CD14-positive monocyte (primary cell): ENCODE measurements at places on chromosomes 1 and 21.
A peak's percentile ranks its signal among the peaks of the same experiment; 100 is the strongest.

- DNase-seq: no peak
These were observed 7.7 kb downstream of the PCP4L1 start for GRCh38 chr1:161266202-161266601.

DNA sequence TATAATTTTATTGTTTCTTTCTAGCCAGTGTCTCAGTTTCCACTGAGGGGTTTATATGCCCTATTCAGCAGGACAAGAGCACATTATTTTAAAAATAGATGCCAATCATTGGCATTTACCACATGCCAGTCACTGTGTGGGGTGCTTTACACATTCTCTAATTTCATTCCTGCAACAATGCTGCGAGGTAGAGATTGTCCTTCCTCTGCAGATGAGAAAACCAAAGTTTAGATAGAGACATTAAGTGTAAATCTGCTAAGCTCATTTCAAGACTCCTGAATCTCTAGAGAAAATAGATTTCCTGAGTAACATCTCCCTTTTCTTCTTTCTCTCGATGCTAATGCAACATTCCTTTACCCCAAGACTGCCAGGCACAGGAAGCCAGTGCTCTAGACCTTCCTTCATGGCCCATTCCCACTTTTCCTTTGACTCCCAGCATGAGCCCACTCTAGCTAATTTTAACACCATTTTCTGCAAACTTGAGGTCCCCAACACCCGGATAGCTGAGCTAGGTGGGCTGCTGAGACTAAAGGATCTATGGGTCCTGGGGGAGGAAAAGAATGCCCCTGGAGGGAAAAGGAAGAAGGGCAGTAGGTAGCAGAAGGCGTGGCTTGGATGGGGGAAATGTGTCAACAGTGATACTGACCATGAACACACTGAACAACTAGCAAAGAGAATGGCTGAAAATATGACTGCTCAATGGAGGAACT is 50.0 kb downstream of the SH3GLB1 start:
- DNase-seq: no peak

DNA sequence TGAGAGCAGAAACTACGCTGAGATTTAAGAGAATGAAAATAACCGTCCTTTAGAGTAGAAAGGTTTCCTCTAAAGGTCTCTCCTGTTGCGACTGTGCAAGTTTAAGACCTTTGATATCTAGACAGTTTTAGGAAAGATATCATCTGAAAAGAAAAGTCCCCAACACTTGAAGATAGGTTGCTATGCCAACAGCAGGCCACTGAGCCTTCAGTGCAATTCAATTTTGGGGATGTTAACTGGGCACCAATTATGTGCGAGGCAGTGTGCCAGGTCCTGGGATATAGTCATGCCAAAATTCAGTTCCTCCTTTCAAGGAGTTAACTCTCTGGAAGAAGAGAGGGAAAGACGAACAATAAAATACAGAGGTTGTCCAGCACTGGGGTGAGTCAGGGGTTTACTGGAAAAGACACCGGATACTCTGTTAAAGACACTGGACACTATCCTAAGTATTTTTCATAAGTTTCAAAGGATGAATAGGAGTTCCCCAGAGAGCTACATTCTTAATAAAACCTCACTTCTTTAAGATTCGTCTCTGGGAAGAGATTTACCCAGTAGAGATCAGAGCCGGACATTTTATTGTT is 25.5 kb upstream of the ZNF281 start:
- no peak for DNase-seq

DNA sequence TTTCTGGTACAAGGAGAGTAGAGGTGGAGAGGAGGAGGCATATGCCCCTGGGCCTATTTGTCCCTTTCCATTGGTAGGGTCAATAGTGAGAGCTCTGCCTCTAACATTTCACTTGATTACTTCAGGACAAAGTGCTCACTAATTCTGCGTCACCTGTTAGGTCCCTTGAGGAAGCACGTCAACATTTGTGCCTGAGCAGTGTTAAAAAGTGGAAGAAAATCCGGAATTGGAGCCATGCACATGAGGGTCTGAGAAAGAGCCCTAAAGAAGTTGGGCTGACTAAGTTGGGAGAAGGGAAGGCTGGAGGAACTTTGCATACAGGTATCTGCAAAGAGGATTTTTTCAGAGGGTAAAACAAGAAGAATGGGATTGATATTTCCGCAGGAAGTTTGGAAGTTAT is 1.9 kb downstream of the SLC25A44 start:
- DNase-seq: no peak

GRCh38 chr1:46457178-46457577 is 32.5 kb upstream of the DMBX1 start:
- DNase-seq: no peak

DNA sequence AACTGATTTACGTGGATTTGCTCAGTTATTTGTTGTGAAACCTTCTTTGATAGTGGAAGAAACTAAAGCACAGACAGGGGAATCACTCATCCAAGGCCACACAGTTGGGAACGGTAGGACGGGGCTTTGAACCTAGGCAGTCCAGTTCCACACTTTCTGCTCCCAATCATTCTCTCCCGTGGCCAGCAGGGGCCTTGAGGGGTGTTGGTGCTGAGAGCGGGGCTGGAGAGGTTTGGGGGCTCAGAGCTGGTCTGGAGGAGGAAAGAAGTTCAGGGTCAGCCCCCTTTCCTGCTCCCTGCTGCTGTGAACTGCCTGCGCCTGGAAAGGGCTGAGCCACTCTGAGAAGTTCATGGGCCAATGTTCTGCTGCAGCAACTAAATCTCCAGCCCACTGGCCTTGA is 31.4 kb upstream of the ACTL8 start:
- DNase-seq: no peak

GRCh38 chr21:45431781-45432572 is 27.0 kb downstream of the COL18A1 start:
- DNase-seq: no peak

DNA sequence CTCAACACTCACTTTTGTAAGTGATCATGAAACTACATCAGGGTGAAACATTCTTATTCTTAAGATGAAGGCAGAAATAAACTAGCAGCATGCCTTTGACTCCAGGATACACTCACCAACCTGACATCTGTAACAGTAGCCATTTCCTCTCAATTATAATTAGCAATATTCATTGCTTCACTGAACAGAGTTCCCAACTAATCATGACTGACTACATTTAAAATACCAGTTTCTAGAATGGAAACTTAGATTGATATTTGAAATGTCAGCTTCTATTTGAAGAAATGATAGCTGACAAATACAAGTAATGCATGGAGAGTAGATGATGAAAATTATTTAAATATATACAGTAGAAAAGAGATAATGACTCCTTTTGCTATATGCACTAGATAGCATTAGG is 1023.8 kb downstream of the MRPL39 start:
- DNase-seq: no peak

DNA sequence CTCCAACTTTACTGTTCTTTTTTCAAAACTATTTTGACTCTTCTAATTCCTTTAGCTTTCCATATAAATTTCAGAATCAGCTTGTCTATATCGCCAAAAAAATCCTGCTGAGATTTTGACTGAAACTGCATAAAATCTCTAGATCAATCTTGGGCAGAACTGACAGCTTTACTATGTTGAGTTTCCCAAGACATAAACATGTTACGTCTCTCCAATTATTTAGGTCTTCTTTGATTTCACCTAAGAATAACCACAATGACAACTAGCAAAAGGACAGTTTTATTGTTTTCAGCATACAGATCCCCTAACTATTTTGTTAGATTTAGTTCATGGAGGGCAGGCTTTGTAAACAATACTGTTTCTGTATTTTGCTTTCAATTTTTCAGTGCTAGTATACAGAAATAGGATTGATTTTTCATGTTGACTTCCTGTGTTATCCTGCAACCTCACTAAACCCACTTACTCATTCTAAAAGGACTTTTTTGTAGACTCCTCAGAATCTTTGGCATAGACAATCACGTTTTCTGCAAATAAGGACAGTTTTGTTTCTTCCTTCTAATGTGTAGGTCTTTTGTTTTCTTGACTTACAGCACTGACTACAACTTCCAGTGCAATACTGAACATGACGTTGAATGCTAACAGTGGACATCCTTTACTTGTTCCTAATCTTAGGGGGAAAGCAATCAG is 63.4 kb downstream of the NPHP4 start:
- DNase-seq: no peak

- no peak for DNase-seq
These were observed 65.5 kb upstream of the COA6 start for GRCh38 chr1:234307726-234308125.

DNA sequence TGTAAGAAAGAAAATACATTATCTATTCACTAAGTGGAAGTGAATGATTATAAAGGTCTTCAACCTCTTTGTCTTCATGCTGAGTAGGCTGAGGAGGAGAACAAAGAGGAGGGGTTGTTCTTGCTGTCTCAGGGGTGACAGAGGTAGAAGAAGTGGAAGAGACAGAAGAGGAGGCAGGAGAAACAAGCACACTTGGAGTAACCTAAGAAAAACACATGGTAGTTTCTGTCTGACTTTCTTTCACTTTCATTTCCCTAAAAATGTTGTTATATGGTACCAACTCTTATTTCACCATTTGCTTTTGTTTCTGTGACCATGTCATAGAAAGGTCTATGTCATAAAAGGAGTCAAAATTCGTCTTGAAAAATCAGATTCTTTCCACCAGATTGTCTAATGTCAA is 696.6 kb upstream of the BRINP3 start:
- peak; percentile 2 for DNase-seq

- DNase-seq: no peak
These were observed at the start of gene LCE3A for GRCh38 chr1:152622803-152623202. TSS of gene LCE3A (minus strand) at chr1:152623103. CDS start at chr1:152623103, 0 bp downstream.

- DNase-seq: no peak
These were observed 7.1 kb downstream of the PHLDA3 start for GRCh38 chr1:201461645-201462441.

- DNase-seq: no peak
These were observed 698.0 kb downstream of the PTPRU start for GRCh38 chr1:29934255-29934772.

GRCh38 chr1:9111957-9112356 is 16.9 kb downstream of the GPR157 start:
- DNase-seq: no peak

DNA sequence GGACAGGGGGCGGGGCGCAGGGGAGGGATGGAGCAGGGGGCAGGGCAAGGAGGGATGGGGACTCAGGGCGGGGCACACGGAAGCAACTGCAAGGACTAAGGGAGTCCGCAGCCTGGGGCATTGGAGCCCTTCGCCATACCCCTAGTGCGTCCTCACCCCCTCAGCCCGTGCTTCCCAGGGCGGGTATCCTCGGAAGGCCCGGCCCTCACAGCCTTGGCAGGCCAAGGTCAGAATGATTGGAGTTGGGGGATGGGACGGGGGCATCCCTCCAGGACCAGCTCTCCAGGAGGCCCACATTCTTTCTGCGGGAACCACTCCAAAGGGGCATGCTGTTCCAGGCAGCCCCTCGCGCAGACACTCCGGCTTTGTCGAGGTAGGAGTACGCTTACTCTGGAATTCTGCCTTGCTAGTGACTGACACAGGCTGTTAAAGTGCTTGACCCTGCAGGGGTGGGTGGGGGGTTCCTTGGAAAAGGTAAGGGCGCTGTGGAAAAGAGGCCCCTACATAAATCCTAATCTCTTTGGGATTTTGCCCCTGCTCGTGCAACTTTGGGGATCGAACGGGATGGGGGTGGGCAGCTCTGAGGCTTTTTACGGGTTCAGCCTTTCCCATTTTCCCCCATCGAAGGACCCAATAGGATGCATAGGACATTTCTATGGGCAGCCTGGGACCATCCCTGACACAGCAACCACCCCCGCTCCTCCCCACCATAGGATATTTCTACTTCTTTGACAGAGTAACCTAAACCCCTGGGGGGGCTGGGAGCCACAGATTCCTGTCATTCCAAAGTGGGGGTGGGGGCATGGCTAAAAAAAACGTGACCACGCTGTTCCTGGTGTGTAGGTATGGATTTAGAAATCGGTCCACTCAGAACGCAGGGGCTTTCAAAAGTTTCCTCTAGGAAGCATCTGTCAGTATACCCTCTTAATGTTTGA is 738 bp upstream of the TRIM11 start:
- DNase-seq: no peak

GRCh38 chr1:56535362-56535761 is 44.0 kb downstream of the PLPP3 start:
- no peak for DNase-seq

DNA sequence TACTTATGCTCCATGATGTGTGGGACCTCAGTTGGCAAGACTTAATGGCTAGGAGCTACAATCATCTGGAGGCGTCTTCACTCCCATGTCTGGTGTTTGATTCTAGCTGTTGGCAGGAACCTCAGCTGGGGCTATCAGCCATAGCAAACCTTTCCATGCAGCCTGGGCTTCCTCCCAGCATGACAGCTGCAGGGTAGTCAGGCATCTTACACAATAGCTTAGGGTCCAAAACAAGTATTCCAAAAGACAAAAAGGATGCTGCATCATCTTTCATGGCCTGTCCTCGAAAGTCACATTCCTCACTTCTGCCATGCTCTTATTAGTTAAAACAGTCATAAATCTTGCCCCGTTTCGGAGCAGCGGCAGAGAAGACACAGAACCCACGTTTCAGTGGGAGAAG is 90.9 kb downstream of the LRRC8C start:
- peak; percentile 78 for DNase-seq

DNA sequence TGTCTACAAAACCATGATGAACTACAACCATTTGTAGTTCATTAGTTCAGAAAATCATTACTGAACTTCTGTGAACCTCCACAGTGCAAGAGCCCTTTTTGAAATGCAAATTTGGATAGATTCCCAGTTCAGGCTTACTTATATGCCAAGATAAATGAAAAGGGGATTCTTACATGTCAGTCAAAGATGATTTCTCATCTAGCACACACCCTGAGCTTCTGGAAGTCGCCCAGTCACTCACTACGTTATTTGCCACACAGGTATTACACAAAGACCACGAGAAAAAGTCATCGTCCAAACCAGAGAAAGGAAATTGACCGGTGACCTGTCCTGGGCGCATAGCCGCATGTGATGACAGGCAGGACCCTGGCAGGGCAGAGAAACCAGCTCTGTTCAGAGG is 41.8 kb downstream of the ETS2 start:
- DNase-seq: no peak

- no peak for DNase-seq
These were observed 48.1 kb upstream of the CSF3R start for GRCh38 chr1:36530791-36531190.

DNA sequence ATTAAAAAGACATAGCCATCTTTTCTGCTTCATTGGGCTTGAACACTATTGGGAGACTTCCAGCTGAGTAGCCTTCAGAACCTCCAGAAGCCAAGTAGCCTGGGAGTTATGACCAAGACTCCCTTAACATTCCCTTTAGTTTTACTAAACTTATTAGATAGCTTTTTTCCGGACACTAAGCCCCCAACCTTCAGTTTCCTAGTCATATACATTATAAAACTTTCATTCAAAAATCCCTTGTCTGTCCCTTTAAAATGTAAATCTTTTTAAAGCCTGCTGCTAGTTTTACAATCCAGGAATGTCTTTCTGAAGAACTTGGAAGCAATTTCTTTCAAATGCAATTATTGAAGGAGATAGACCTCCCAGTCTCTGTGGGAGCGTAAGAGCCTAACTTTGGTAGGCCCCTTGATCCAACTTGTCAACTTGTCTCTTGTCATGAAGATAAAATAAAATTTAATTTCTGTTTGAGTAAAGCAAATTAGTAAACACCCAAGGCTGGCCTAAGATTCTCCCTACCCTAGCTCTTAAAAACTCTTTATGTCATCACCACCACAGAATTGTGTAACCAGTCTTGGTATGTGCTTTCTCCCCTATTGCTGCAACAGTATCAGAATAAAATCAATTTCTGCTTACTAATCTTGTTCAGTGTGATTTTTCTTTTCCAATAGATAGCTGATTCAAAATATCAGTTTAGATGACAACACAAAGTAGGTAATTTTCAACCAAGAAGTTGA is 796.2 kb downstream of the PLA2G4A start:
- DNase-seq: no peak
